ENCODE measurements at places on chromosomes 6 and 20. TPM values are rescaled to one million over a fixed set of nuclear protein-coding genes. Genes with fewer than 3 reads are reported as not detected.

DNA sequence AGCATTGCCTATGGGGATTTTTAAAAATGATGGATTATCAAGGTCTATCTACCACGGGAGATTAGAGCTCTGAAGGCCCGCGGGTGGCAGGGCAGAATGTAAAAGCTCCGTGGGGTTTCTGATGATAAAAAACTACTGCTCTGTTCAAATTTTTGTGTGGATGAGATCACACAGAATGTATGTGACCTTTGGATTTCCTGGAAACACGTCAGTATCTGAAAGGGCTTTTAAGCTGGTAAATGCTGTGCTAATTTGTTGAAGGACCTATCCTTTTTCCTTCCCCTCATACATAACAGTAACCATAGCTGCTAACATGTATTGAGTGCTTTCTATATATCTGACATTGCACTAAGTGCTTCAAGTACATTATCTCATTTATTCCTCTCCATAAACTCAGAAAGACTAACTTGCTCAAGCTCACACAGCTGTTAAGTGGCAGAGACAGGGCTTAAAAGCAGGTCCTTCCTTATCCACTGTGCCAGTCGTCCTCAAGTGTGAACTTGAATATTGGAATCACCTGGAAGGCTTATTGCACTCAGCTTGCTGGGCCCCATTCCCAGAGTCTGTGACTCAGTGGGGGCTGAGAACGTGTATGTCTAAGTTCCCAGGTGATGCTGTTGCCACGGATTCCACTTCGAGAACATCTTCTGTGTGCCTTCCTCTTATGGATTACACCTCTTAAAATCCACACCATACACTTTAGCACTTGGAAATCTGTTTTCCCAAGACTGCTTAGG, 1.9 kb upstream of the TMEM242 start:
- no peak for DNase-seq

- no peak for DNase-seq
Observed at GRCh38 chr6:144411531-144412165, 126.5 kb downstream of the UTRN start.

DNA sequence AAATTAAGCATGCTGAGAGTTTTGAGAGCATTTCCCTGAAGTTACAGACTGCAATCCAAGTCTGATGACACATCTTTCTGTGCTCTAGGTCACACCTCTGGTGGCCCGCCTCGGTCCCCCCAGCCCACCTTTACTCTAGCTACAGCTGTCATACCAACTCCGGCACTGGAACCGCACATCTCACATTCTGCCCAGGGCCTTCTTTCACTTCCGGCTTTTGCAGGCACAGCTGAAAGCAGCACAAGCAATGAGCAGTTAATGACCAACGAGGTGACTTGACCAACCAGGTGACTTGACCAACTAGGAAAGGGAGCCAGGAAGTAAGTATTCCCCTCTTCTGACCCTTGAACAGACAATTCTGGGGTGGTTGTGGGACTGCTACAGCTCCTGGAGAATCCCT, 88.6 kb upstream of the MOCS1 start:
- no peak for DNase-seq

DNA sequence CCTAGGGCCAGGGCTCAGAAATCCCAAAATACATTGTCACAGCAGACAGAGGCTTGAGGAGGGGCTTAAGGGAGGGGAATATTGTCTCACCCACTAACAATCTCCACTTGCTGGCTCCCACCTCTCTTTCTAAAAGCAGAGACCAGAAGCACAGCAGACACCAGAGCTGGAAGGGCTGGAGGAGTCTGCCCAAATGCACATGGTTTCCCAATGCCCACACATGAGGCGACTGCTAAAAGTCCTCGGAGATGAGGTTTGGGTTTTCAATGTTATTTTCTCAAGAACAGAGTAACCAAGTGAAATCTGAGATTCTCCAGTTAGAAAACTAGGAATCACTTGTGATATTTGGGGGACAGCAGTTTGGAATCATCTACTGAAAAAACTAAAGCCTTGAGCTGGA, 325.6 kb upstream of the JARID2 start:
- no peak for DNase-seq

- no peak for DNase-seq
Observed at GRCh38 chr6:87220997-87221396, 65.6 kb downstream of the ZNF292 start.

Gene SLC32A1
- polyA plus RNA-seq, result not detected

Gene HLA-DOB
- polyA plus RNA-seq, result 1.9 TPM

- DNase-seq, result no peak
Observed at GRCh38 chr20:38231531-38232121, 28.9 kb downstream of the KIAA1755 start.

Gene MOXD1
- 11.6 TPM for polyA plus RNA-seq

Gene TPD52L2
- polyA plus RNA-seq, result 73.1 TPM

Gene SRSF6
- 84.9 TPM for polyA plus RNA-seq

Gene BTNL2
- not detected for polyA plus RNA-seq

GRCh38 chr6:21395121-21395520, 198.4 kb upstream of the SOX4 start:
- no peak for DNase-seq

Gene SGK2
- 95.1 TPM for polyA plus RNA-seq

- no peak for DNase-seq
Observed at GRCh38 chr6:118100717-118101116, 193.7 kb downstream of the SLC35F1 start.

DNA sequence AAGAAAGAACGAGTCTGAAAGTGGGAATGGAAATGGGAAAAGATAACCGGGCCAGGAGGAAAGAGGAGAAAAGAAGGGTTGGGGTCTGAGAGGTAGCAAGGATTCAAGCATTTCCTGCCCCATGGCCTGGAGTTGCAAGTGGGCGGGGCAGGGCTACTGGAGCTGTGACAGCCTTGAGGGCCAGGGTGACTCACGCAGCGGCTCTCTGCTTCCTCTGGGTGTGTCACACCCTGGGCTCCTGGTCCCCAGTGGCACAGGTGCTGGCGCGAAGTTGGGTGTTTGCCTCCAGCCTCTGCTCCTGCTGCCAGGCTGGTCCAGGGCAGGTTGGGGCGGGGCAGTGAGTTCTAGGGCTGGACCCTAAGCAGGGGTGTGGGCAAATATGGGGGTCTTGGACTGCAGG, 3.3 kb upstream of the ULBP3 start:
- no peak for DNase-seq

- peak; percentile 25 for DNase-seq
Observed at GRCh38 chr6:44238687-44239350, 8.1 kb upstream of the HSP90AB1 start.

DNA sequence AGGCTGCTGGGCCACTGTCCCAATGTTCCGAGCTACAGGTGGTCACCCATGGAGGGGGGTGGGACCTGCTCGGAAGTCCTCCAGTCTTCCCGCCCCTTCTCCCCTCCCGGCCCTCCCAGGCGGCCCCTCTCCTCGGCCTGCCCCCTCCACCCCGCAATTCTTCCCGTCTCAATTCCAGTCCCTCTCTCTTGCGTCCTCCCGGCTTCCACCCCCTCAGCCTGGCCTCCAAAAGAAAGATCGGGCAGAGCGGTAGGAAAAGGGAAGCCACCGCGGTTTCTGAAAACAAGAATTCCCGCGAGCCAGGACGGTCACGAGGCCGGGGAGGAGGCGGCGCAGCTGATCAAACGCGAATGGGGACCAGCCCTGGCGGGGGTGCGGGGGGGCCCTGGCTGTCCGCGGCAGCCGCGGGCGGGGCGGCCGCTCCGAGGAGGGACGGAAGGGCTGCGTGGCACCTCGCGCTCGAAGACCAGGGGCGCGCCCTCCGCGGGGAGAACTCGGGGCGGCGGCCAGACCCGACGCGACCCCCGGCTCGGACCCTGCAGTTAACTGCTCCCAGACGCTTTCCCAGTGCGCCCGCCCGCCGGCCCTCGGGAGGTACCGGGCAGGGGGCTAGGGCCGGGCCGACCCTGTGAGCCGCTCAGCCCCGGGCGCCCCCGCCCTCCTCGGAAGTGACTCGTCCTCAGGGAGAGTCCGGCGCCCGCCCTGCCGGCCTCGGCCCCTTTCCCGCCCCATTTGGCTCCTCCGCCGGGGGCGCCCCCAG, 1.0 kb downstream of the PXDC1 start:
- DNase-seq, result peak; percentile 79

GRCh38 chr6:1729750-1730140, 120.0 kb downstream of the FOXC1 start:
- DNase-seq, result no peak

DNA sequence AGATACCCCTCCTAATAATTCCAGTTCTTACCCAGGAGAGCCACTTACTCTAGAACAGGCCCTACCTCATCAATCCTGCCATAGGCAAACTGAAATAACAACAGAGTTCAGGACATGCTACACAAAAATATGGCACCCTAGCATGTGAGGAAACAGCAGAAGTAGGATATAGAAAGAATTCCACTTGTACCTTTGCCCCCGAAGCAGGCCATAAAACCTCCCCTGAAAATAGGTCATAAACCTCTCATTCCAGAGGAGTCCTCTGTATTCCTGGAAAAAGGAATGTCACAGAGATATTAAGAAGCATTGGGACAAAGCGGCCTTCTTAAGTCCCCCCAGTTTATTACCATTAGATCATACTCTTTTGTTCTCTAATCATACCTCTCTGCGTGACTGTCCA, 504.3 kb upstream of the MARCKS start:
- no peak for DNase-seq

- DNase-seq, result peak; percentile 15
Observed at GRCh38 chr20:38303908-38304379, at the start of gene BPI. Gene BPI (plus strand): TSS chr20:38304156. CDS start chr20:38304224, 68 bp downstream.

DNA sequence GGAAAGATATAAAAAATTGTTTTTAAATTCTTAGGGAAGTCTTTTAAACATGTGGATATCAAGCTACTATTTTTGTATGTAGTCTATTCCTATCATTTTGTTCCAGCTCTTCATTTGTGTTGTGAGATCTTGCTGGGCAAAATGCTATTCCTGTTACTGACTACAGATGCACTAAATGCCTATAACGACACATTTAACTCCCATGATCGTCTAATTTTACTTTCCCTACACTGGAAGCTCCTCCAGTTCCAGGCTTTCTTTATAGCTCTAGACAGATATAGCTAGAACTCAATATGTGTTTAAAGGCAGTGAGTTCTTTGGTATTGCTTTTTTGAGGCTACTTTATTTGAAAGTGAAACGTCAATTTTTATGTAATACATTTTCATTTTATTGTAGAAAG, 971.5 kb upstream of the CITED2 start:
- no peak for DNase-seq

- DNase-seq, result no peak
Observed at GRCh38 chr6:23983735-23984134, 142.3 kb upstream of the NRSN1 start.

- no peak for DNase-seq
Observed at GRCh38 chr6:83168556-83168955, 24.5 kb downstream of the PGM3 start.

GRCh38 chr6:146154197-146154596, 125.3 kb downstream of the GRM1 start:
- no peak for DNase-seq

GRCh38 chr6:2531426-2532215, 219.1 kb downstream of the MYLK4 start:
- no peak for DNase-seq

Gene RBBP8NL
- 1.5 TPM for polyA plus RNA-seq

DNA sequence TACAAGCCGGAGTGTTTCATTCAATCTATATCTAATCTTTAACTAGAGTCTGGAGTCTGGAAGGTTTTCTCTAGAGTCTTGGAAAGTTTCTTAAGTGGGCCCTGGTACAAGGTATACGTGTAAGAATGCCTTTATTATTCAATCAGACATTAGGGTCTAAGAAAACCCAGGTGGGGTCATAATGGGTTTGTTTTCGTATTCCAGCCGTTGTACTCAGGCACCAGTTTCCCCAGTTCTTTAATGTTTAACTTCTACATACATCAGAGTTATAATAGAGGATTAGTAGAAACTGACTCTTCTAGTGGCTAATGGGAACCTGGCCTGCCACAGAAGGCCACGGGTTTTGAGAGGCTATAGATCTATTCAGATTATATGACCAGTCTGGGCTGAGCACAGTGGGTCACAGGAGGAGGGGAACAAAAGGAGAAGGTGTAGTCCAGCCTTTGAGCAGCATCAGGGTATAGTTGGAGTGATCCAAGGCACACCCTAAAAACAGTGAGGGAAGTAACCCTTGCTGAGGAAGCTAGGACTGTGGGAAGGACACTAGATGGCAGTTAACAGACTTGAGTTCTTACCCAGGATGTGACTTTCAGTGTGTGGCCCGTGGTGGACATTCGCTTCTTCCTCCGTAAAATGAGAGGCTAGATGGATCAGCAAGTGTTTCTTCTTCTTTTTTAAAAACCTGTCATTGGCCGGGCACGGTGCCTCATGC, 15.5 kb downstream of the FAM83B start:
- peak; percentile 50 for DNase-seq

DNA sequence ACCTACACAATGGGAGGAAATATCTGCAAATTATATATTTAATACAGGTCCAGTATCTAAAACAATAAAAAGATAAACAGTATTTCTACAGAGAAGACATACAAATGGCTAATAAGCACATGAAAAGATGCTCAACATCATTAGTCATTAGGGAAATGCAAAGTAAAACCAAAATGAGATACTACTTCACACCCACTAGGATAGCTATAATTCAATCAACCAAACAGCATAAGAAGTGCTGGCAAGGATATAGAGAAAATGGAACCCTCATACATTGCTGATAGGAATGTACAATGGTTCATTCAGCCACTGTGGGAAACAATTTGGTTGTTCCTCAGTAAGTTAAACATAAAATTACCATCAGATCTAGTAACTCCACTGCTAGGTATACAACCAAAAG, 48.7 kb downstream of the NUDT3 start:
- no peak for DNase-seq

GRCh38 chr6:116221911-116222310, 32.0 kb downstream of the TSPYL4 start:
- DNase-seq, result no peak

DNA sequence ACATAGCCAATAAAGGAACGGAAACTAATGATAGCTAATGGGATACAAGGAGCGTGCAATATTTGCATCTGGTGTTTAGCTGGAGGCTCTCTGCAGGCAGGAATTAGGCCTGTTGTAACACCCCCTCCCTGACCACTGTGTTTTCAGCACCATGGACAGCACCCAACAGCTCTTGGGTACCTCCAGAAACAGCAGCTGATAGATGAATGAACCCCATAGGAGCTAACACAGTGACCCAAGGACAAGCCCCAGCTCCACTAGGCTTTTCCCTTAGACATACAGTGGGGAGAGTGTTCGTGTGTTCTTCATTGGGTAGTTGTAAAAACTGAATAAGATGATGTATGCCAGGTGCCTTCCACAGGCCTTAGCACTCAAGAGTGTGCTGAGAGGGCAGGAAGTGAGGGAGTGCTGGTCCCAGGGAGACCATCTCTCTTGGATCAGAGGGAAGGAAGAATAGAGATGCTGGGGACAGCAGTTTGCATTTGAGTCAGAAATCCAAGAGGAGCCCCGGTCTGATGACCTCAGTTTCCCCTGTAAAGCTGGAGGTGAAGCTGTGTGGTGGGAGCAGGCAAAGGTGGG, 161.3 kb downstream of the PHACTR3 start:
- DNase-seq, result peak; percentile 39

GRCh38 chr20:60049601-60050000, 91.4 kb downstream of the CDH26 start:
- DNase-seq, result no peak

GRCh38 chr6:15336900-15337560, 91.2 kb downstream of the JARID2 start:
- DNase-seq, result no peak

- DNase-seq, result no peak
Observed at GRCh38 chr6:2384528-2384927, 139.1 kb upstream of the GMDS start.

Gene MEI4
- polyA plus RNA-seq, result 2.3 TPM

Gene C6orf163
- 1.3 TPM for polyA plus RNA-seq

Gene PXDC1
- 35.0 TPM for polyA plus RNA-seq

Gene XKR7
- polyA plus RNA-seq, result not detected

Gene LY6G6C
- polyA plus RNA-seq, result not detected

Gene SLC17A2
- polyA plus RNA-seq, result 0.54 TPM

Gene C6orf120
- 10.9 TPM for polyA plus RNA-seq

Gene CENPW
- polyA plus RNA-seq, result 2.6 TPM

- DNase-seq, result peak; percentile 84
Observed at GRCh38 chr6:15399641-15400470, 154.0 kb downstream of the JARID2 start.

All from kidney (tissue), 22 donors.